Vagina (tissue), 2 donors: ENCODE measurements at places on chromosomes 3 and 15. TPM values are rescaled to one million over a fixed set of nuclear protein-coding genes. Genes with fewer than 3 reads are reported as not detected.

DNA sequence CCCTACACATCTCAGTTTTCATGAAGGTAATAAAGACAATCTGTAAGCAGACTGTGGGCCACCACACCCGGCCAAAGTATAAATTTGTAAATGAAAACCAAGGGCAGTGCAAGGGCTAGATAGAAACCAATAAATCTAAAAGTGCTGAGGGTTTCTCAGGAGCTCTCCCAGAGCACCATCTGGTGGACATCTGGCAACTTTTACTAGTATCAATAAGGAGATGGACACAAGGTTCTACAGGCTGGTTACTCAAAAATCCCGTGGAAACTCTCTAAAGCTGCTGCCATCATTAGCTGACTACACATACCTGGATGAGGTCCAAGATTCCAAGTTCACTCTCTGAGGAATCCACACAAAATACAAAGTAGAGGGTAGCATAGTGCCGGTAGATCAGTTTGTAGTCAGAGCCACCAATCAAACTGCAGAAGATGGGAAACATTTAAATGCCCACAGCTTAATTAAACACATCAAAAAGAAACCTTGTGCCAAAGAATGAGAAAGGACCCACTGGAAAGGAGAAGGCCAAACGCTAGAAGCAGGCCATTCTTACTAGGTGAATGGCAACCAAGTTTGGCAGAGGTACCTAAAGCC lies 5.5 kb downstream of the AP3S2 start:
- DNase-seq: no peak

- no peak for DNase-seq
These were observed 151.3 kb upstream of the SLITRK3 start for GRCh38 chr3:165347526-165347925.

DNA sequence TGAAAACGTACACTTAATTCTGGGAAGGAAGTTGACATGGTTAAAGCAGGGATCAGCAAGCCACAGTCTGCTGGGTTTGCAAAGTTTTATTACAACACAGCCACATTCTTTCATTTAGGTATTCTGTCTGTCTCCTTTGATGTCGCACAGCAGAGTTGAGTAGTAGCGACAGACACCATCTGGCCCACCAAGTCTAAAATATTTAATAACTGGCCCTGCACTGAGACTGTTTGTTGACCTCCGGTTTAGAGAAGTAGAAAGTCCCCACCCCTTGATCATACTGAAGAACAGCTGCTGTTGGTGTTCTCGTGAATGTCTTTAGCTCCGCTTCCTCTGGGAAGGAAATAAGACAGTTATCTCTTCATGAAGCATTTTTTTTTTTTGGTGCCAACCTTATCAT lies 66.2 kb downstream of the MCTP2 start:
- DNase-seq: no peak

GRCh38 chr15:98281130-98281529 lies 320.6 kb downstream of the ARRDC4 start:
- no peak for DNase-seq

The SCG5 gene
- 6.1 TPM for total RNA-seq

- no peak for DNase-seq
These were observed 240.5 kb upstream of the TMCO5A start for GRCh38 chr15:37693926-37694325.

- no peak for DNase-seq
These were observed 199.8 kb downstream of the TCF12 start for GRCh38 chr15:57118013-57118799.

GRCh38 chr3:16060945-16061344 lies 113.5 kb upstream of the GALNT15 start:
- no peak for DNase-seq

- DNase-seq: no peak
These were observed 17.4 kb upstream of the TMPRSS7 start for GRCh38 chr3:112017091-112017490.

The UNC13C gene
- not detected for total RNA-seq

The ITPKA gene
- not detected for total RNA-seq

The DPPA4 gene
- total RNA-seq: not detected

GRCh38 chr3:31615071-31615875 lies 82.5 kb downstream of the STT3B start:
- DNase-seq: no peak

DNA sequence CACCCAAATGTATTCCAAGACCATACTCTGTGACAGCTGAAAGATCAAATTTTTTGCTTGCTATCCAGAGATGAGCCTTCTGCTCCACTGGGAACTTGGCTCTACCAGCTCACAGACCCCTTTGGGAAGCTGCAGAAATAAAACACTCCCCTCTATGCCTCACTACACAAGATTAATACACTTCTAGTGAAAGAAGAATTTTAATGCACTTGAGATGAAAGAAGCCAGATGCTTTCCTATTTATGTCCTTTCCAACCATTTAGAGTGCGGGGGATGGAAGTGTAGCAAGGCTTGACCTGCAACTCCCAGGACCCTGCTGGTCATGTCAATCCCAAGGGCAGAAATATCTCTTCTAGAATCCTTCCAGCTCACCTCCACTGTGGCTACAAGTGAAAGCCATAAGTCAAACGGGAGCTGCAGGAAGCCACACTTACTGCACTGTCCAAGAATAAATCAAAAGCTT lies 34.7 kb downstream of the ANXA2 start:
- no peak for DNase-seq

DNA sequence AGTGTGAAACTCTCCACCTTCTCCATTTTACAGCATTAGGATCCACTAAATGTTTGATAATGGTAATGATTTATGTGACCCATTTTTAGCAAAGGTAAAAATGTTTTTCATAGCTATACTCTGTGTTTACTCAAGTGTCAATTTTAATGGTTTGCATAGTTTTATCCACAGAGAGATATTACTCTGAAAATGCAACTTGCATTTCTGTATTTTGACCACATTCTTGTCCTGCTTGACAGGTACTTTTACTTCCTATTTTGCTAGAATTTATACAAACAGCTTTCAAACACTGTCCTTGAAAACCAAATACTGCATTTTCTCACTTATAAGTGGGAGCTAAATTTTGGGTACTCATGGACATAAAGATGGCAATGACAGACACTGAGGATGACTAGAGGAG lies 62.9 kb downstream of the SERPINI1 start:
- no peak for DNase-seq

The GOLGA8J gene
- total RNA-seq: not detected

- no peak for DNase-seq
These were observed 2.5 kb downstream of the AP4E1 start for GRCh38 chr15:50911001-50911400.

DNA sequence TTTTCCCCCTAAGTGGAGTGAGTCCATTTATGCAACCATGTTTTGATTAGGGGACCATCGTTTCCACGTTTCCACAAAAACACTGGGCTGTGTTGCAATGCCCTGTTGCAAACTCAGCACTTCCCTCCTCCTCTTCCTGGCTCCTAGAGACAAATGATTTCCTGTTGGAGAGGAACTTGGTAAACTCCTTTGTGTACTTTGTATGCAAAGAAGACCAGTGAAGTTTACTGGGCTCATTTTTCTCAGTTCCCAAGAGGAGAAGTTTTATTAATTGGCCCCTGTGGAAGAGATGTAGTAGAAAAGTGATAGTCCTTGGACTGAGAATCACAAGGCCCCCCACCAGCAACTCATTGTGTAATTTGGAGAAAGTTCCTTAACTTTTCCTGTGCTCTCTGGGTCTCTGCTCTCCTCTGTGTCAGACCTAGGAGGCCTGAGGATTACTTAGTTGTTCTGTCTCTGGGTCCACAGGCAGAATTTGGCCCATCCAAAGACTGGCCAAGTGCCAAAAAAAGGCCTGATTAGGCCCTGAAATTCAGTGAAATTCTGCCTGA lies 95.0 kb downstream of the ATG7 start:
- no peak for DNase-seq

GRCh38 chr15:67085237-67085817 lies 19.9 kb downstream of the SMAD3 start:
- no peak for DNase-seq

DNA sequence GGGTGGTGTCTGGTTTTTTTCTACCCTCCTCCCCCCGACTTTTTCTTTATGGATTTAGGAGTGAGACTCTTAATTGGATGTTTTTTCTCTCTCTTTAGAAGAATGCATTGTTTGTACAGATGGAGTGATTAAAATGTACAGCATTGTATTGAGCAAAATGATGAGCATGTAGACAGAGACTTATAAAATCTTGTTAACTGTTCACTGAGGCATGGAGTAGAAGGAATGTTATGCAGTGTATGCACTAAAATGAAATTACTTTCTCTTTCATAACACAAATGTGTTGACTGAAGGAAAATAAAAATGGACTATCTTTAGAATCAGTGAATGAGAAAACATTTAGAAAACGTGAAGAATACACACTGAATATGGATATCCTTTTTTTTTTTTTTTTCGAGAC lies 39.8 kb downstream of the ZFAND6 start:
- no peak for DNase-seq

The GP9 gene
- total RNA-seq: not detected

- peak; percentile 88 for DNase-seq
These were observed 35.9 kb upstream of the ZNF774 start for GRCh38 chr15:90316139-90316538.

The PIERCE2 gene
- total RNA-seq: not detected

The SLC9C1 gene
- not detected for total RNA-seq

The LOXL1 gene
- 29.0 TPM for total RNA-seq

DNA sequence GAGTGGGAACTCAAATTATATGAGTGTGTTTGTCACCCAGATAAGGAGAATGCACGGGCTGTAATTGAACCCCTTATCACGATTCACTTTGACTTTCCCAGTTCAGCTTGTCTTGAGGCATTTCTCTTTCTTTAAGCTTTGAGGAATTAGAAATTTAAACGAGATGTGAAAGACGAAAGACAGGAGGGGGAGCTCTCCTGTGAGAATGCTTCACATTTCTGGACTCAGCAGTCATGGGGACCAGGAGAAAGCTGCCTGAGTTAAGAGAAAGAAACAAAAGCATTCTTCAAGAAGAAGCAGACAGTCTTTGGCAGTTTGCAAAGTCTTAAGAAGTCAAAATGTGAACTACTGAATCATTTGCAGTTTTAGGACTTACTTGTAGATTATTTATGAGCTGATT lies 205.6 kb downstream of the NECTIN3 start:
- no peak for DNase-seq

The MOBP gene
- not detected for total RNA-seq

DNA sequence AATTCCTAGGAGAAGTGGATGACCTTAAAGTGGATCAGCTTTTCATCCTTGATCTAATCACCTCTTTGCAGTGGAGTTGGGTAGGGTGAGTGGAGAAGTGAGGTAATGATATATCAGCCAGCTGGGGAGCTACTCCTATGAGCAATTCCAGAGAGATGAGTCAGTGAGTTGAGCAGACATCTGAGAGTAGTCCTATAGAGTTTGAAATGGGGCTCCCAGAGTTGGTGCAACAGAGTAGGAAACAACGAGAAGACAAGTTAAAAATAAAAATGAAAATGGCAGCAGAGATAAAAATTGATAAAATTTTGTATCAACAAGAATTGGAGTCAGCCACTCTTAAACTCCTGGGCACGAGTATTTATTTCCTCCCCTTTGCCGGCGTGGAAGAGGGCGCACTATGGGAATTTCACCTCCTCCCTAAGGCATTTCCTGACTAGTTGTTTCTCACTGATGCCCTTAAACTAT lies 150.8 kb upstream of the DPH6 start:
- no peak for DNase-seq

The CCDC54 gene
- total RNA-seq: not detected

DNA sequence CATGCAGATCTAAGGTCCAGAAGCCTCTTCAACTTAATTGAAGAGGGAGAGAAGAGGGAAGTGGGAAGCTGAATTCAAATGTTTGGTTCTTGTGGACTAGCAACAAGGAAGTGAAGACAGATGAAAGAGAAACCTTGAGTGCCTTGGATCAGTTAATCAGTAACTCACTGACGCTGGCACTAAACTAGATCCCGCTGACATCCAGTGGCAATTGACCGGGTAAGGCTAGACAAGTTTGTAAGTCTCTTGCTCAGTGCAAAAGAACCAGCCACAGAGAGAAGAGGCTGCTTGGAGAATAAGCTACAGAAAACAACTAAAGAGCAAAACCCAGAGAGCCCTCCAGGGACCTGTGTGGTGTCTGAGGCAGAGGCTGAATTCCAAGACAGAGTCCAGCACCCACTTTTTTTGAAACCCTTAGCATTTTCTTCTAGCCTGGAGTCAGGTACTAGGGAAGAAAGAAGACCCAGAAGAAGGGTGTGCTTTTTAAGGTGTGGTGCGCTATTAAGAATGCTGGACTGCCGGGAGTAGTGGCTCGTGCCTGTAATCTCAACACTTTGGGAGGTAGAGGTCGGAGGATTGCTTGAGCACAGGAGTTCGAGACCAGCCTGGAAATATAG lies 6.9 kb downstream of the PLCH1 start:
- DNase-seq: no peak

DNA sequence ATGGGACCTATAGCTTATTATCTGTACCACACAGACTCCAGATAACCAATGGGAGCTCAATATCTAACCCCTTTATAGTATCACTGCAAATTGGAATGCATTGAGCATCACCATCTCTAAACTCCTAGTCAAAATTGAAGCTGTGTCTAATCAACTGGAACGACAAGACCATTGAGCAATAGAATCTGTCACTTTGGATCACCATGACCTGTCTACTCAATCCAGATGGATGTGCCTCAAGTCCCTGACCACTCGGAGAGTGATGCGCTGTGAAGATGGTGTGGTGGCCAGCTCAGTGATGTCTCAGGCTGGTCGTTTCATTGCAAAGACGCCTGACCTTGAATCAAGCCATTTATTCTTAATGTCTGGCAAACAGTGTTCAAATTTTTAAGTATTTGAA lies 160.5 kb downstream of the SEMA6D start:
- DNase-seq: no peak

The CYP11A1 gene
- 8.8 TPM for total RNA-seq

GRCh38 chr3:43177085-43177484 lies 71.2 kb upstream of the POMGNT2 start:
- no peak for DNase-seq

- DNase-seq: no peak
These were observed 141.6 kb downstream of the PLCH1 start for GRCh38 chr3:155603302-155603701.

- no peak for DNase-seq
These were observed 356.8 kb downstream of the FOXP1 start for GRCh38 chr3:71226565-71227269.

GRCh38 chr3:188279502-188280335 lies 125.8 kb downstream of the LPP start:
- no peak for DNase-seq

DNA sequence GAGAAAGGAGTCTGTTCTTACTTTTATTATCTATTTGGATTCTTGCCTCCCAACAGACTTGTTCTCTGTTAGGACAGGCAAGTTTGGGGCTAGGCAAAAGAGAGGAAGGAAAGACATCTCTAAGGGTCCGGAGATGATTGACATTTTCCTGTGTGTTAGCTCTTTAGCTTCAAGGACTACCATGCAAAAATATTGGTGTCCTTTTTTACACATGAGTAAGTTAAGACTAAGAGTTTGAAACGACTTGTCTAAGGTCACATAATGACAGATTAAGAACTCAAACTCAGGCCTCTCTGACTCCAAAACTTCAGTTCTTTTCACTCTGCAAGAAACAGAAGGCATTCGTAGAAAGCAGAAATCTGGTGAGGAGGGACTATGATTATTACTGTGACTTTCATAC lies 5.9 kb downstream of the LMCD1 start:
- no peak for DNase-seq

GRCh38 chr3:26280517-26280916 lies 342.1 kb upstream of the LRRC3B start:
- DNase-seq: no peak

The ILDR1 gene
- total RNA-seq: 3.7 TPM

GRCh38 chr15:79028411-79028964 lies 62.1 kb downstream of the RASGRF1 start:
- DNase-seq: no peak
